ENCODE measurements at places on chromosomes 1 and 21. TPM values are rescaled to one million over a fixed set of nuclear protein-coding genes. Genes with fewer than 3 reads are reported as not detected.

The MEX3A gene
- total RNA-seq: 0.27 TPM

The C4BPB gene
- total RNA-seq: 1.6 TPM

The SERTAD4 gene
- not detected for total RNA-seq

GRCh38 chr1:205351984-205352713, 4.6 kb downstream of the KLHDC8A start:
- no peak for DNase-seq

DNA sequence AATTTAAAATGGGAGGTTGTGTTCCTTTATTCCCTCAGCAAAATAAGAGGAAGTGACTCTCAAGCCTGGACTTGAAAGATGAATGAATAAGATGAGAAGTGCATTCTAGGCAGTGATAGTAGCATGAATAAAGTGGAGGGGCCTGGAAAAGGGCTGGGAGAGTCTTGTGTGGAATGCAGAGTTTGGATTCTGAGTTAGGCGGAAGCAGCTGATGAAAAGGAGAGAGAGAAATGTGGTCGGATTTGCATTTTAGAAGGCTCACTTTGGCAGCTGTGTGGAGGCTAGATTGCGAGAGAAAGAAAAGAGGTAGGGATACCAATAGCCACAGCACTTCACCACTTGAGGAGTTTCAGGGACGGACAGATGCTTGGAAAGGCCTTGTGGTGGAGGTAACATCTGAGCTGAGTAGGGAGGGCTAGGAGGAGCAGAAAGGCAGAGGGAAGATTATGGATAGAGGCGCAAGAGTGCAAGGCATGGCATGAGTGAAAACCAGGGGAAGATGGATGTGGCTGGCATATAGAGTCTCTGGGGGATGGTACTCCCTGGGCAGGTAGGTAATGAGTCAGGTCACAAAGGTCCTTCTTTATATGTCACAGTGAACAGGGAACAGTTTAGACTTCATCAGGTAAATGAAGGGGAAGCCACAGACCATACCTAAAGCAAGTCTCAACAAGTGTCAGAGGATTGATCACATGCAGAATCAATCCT, 59.6 kb downstream of the ST3GAL3 start:
- no peak for DNase-seq

GRCh38 chr1:157077394-157077793, 22.2 kb downstream of the ETV3L start:
- DNase-seq: no peak

- no peak for DNase-seq
Observed at GRCh38 chr1:181469829-181470228, 13.5 kb upstream of the CACNA1E start.

GRCh38 chr21:14567331-14568279, 21.5 kb upstream of the SAMSN1 start:
- DNase-seq: peak; percentile 23

- DNase-seq: no peak
Observed at GRCh38 chr1:81848880-81849682, 48.3 kb downstream of the ADGRL2 start.

DNA sequence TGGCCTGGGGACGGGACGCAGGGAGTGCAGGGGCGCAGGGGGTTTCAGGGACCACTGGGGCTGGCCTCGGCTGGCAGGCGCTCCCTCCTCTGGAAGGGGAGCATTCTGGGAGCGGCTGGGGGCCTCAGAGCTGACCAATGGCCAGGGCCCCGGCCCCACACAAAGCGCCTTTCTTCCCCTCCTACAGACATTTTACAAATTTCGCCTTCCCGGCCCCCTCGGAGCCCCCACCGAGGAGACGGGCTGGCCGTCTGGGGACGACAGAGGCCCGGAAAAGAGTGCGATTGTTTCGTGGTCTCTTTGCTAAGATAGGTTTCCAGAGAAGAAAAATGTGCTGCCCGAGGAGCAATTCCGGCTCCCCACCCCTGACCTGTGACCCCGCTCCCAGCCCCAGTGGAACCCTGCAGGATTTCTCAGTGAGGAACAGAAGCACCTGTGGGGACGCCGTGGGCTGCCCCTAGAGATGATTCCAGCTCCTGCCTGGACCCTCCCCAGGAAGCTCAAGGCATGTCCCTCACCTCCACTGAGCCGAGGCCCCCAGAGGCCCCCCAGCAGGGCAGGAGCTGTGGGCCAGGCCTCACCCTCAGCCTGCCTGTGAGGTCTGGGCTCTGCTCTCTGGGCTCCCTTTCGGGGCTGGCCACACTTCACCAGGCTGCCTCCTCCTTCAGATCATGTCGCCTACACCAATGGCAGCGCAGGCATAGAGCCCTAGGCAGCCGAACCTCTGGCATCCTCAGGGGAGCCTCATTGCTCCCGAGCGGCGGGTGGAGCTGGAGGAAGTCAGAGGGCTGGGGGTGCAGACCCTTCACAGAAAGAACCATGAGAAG, 15.0 kb upstream of the PLEKHG5 start:
- no peak for DNase-seq

- no peak for DNase-seq
Observed at GRCh38 chr1:169833179-169833901, 38.6 kb upstream of the METTL18 start.

- no peak for DNase-seq
Observed at GRCh38 chr1:77825131-77825709, 45.8 kb downstream of the MIGA1 start.
